ENCODE measurements at places on chromosomes 5 and 9.

DNA sequence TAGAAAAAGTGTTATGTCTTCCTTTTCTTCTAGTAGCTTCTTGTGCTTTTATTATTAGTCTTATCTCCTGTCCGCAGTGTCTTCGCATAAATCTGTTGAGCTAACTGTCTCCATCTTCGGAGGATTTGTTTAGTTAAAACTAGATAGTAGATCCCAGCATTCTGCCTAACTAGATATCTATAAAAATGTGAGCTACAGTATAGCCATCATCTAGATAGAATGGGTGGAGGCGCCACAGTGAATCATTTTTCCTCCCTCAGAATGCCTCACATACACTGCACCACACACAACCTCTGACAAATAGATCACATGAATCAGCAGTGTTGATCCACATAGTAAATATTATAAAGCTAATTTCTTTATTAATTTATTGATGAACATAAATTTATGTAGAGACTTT is 220.3 kb upstream of the GAS1 start:
- no peak for DNase-seq

DNA sequence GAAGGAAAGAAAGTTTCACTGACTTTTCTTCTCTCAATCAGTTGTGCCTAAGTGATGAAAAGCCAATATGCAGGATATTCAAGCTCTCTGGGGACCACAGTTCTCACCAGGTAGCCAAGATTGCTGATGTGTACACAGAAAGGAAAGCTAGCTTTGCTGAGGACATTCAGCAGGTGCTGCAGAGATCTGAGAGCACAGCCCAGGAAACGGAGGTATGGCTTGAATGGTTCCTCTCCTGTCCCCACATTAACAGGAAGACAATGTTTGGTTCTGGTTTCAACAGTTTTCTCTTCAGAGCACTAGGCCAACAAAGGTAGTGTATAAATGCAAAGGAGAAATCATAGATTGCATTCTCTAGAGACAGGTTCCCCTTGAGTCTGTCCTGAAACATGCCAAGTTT is 69.6 kb downstream of the PTPDC1 start:
- DNase-seq: no peak

DNA sequence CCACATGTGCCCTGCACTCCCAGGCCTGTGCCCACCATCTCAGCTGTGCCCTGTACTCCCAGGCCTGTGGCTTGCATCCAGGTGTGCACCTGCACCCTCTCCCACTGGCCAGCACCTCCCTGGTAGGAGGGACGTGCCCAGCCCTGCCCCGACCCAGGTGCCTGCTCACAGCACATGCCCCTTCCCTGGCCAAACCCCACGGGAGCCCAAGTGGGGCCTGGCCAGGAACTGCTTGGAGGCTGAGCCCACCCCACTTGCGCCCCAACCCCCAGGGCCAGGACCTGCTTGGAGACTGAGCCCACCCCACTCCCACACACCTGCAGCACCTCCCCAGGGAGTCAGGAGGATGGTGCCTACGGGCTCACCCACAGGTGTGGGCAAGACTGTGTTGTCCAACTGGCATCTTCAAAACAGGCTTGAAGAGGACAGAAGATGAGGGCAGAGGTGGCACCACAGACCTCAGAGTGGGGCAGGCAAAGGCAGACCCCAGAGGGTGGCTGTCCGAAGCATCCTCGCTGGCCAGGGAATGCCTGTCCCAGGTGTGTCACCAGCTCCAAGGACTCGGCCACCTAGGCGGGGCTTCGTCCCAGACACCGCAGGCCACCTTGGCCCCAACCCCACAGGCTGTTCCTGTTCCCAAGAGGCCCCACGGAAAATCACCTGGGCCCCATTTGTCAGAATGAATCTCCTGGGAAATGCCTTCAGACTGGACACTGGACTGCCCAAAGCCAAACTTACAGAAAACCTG is 10.8 kb downstream of the ZDHHC11B start:
- DNase-seq: no peak

DNA sequence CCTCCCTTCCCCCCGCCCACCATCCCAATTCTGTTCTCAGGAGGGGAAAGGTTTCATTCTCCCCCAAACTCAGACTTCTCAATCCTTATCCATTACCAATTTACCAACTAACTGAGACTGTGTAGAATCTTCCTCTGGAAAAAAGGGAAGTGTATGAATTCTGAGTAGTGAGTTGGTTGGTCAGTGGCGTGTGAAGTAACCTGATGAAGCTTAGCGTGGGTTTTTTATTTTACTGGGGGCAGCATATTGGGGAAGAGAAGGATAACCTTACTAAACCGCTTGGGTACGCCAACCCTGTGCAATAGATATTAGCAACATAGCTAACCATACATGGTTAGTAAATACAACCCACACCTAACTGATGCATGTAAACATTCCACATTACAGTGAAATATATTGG is 1.1 kb upstream of the DNAJC21 start:
- no peak for DNase-seq

DNA sequence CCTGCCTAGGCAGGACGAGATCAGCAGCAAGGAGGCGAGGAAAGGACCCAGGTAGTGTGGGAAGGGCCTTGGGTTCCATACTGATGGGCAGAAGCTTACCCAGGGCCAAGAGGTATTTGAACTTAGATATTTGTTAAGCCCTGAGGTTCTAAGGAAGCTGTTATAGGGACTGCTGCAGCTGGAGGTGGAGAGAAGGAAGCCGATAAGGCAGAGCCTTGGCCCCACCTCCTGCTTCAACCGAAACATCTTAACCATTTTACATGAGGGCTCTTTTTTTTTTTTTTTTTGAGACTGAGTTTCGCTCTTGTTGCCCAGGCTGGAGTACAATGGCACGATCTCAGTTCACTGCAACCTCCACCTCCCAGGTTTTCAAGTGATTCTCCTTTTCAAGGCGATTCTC is 8.6 kb upstream of the AQP3 start:
- no peak for DNase-seq

DNA sequence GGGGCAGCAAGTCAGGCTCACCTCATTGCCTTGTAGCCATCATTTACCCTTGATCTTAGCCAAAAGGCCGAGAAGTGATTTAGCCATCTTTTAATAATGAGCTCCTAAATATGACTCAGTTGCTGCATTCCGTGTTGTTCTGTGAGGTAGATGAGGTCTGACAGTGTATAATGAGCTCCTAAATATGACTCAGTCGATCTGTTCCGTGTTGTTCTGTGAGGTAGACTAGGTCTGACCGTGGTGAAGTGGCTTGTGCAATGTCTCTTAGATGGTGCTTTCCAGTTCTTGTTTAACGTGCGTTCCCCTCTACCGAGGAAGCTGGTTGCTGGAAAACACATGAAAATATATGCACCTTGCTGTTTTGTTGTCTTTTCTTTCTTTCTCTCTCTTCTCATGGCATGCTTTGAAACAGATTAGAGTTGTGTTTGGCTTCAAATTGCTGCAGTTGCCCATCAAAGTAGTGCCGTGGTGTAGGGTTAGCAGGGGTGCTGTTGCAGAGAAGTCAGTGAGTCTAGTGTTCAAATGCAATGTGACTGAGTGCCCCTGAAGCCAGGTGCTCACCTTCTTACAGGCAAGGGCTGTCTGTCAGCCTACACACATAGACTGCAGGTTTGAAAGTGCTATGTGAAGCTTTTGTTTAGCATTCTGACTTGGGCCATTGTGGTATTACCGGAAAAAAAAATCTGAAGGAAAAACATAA is 118.6 kb downstream of the KDM4C start:
- DNase-seq: no peak

- DNase-seq: no peak
These were observed 620 bp upstream of the VPS13A start for GRCh38 chr9:77176686-77177142.

All from activated CD8-positive, alpha-beta memory T cell treated with anti-CD3 and anti-CD28 coated beads for 1 hour (primary cell).